ENCODE measurements at places on chromosomes 3 and 15. TPM values are rescaled to one million over a fixed set of nuclear protein-coding genes. Genes with fewer than 3 reads are reported as not detected.

The CFAP100 gene
- total RNA-seq = not detected

GRCh38 chr3:25587526-25587925 lies 77.2 kb downstream of the TOP2B start:
- no peaks in the 10 kb centered on the region for H3K27me3 ChIP-seq
- H3K4me1 ChIP-seq = no peaks in the 10 kb centered on the region
- no peak overlapping the region for H3K27ac ChIP-seq
- H3K4me3 ChIP-seq = no peak overlapping the region
- no peaks in the 10 kb centered on the region for H3K36me3 ChIP-seq

DNA sequence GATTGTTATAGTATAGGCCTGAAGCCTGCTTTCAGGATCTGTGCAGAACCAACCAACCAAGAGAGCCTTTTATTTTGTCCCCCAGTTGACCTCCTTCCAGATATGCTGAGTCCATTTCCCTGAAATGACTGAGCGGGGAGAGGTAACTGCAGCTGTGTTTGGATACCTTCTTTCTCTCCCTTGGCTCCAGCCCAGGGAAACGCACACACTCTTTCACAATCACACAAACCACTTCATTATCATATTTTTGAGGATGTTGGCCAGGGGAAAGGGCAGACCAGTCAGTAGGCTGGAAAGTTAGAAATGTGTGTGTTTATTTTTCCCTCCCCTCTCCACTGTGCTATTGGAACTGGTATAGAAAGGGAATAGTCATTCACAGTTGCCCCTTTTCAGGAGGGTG lies 417.7 kb upstream of the TBL1XR1 start:
- no peak for DNase-seq
- H3K27me3 ChIP-seq = no peaks in the 10 kb centered on the region
- peaks cover 3% of the 10 kb centered on the region for H3K4me1 ChIP-seq
- peaks cover 6% of the 10 kb centered on the region for H3K36me3 ChIP-seq
- no peak overlapping the region for H3K4me3 ChIP-seq
- no peak overlapping the region for H3K27ac ChIP-seq

- no peaks in the 10 kb centered on the region for H3K36me3 ChIP-seq
- H3K4me3 ChIP-seq = no peak overlapping the region
- no peak overlapping the region for H3K27ac ChIP-seq
- peaks cover 28% of the 10 kb centered on the region for H3K27me3 ChIP-seq
- DNase-seq = no peak
Measured at GRCh38 chr3:124402791-124403190, 327.5 kb upstream of the UMPS start.

DNA sequence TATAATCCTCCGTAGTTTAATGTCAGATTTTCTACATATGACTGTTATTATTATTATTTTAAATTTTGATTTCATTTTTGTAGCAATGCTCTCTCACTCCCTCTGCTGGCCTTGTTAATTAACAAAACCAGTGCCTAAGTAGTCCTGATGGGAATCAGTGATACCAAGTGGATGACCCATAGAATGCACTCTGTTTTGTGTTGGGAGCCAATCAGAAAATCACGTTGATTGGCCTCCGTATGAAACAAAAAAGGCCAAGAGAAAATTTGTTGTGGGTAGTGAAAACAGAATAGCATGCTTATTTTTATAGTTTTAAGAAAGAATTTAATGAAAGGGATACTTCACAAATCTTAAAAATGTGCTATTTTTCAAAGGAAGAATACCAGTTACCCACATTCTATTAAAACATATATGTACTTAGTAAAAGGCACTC lies 34.4 kb upstream of the MEIS2 start:
- no peaks in the 10 kb centered on the region for H3K36me3 ChIP-seq
- no peak for DNase-seq
- H3K27ac ChIP-seq = no peak overlapping the region
- no peak overlapping the region for H3K4me3 ChIP-seq
- H3K4me1 ChIP-seq = no peaks in the 10 kb centered on the region

Data from activated CD8-positive, alpha-beta memory T cell treated with anti-CD3 and anti-CD28 coated beads, Interleukin-2, amount 10 ng/mL, durations not matched to agents 7 days and 5 days (primary cell).